ENCODE measurements at places on chromosomes 6 and 20.

DNA sequence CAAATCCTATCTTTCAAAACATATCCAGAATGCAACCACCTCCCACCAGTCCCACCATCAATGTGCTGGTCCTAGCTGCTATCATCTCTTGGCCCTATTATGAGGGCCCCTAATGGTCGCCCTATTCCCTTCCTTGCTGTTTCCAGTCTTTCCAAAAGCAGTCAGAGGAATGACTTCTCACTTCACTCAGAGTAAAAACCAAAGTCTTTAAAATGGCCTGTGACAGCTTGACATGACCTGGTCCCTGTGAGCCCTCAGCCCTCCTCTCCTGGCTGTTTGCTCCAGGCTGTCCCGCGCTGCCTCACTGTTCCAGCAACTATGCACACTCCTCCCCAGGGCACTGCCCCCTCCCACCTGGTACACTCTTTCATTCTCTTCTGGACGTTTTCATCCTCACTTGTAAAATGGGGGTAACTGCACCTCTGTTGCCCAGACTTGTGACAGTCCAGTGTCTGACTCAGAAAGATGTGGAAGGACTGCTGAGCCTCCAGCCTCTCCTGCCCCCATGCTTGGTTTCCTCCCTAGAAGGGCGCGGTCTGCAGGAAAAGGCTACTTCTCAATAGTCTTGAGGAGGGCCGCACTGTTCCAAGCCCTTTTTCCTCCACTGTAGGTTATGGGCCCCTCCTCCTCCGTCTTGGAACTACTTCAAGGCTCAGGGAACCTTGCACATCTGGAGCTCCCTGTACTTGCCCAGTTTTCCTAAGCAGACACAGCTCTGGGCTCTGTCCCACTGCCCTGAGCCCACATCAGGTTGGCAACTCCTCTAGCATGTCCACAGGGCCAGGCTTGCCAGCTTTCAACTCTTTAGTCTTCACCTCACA, 64.7 kb downstream of the MYH7B start:
- no peak for DNase-seq

GRCh38 chr6:155684416-155685196, 229.0 kb upstream of the NOX3 start:
- DNase-seq: no peak

DNA sequence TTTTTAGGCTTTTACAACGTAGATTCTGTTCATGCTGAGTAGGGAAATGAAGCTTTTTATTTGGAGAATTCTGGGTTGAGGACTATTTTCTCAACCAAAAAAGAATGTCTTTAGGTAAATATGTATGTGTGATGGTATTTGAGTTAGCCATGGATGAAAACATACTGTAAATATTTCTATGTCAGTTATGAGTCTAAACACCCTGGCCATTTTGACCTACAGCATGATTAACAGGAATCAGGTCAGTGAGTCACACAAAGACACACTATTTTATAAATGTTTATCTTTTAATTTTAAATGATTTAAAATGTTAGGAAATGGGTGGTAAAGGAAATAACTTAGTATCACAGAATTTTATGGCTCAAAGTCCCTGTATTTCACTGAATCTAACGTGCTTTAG, 851.7 kb upstream of the MAP3K7 start:
- DNase-seq: no peak

DNA sequence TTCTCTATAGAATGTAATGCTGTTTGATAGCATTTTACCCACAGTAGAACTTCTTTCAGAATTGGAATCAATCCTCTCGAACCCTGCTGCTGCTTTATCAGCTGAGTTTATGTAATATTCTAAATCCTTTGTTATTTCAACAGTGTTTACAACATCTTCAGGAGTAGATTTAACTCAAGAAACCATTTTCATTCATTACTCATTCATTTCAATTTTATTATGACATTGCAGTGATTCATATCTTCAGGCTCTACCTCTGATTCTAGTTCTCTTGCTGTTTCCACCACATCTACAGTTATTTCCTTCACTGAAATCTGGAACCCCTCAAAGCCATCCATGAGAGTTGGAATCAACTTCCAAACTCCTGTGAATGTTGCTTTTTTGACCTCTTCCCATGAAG, 93.7 kb downstream of the ZFAND3 start:
- DNase-seq: no peak

- no peak for DNase-seq
Measured at GRCh38 chr6:48613231-48613949, 502.4 kb upstream of the PTCHD4 start.

- DNase-seq: no peak
Measured at GRCh38 chr6:35173427-35174087, 32.4 kb upstream of the TCP11 start.

DNA sequence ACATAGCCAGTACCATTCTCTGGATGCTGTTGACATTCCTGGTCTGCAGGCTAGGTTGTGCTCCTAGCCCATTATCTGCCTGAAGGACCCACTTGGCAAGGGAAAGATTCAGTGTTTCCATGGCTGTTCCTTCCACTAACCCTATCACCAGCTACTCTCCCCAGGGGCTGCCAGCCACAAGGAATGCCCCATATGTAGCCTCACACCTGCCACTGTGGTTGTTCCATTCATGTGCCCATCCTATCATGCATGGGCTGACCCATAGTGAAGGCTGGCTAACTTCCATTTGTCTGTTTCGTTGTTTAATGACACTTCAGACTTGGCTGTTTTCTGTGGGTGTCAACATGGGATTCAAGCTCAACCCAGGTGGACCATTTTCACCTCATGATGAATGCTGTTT, 25.6 kb upstream of the HLA-A start:
- no peak for DNase-seq

DNA sequence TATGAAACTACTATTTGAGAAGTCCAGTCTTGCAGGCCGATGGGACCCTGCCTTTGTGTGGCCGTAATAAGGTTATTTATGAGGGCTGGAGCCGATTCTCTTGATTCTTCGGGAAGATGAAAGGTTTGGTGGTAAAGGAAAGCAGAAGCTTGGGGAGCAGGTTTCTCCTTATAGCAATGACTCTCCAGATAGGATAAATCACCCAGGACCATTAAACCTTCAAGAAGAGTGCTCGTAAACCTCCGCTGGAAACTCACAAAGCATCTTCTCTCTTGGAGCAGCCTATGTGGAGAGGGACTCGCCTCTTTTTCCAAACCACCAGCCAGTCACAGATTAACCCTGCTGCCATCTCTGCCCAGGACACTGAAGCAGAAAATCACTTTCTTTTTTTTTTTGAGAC, 69.6 kb upstream of the SALL4 start:
- no peak for DNase-seq

DNA sequence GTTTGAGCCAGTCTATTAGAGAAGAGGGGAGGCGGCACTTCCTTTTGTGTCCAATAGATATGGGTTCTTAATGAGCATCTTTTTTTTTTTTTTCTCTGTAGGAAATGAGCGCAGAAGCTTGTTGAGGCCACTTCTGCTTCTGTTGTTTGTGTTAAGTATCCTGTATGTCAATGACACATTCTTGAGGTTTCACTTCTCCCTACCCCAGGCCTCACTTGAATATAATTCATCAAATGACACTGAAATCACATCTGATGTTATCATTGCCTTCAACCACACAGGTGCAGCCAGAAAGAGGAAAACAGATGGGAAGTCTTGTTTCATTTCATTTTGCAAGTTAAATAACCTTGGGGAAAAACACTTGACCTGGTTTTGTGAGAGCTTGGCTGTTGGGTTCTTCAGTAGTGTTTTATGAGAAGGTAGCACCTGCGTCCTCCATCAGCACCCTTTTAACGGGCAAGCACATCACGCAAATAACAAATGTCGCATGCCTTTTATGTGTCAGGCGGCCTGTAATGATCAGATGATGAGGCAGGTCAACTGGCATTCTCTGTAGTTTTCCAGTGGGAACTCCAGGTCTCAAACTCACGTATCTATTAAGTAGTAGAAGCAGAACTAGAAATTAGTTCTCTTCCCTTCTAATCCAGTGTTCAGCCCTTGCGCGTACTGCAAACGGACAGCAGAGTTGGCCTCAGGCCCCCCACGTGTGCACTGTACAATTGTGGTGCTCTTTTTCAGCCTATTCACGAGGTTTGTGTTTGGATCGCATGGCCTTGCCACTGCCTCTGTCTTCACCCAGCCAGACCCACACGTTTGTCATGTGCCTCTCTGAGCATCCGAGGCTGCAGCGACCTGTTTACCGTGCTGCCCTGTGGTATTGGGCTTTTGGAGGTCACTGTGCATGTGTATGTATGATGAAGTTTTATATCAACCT, 23.5 kb downstream of the PLEKHG1 start:
- DNase-seq: no peak

DNA sequence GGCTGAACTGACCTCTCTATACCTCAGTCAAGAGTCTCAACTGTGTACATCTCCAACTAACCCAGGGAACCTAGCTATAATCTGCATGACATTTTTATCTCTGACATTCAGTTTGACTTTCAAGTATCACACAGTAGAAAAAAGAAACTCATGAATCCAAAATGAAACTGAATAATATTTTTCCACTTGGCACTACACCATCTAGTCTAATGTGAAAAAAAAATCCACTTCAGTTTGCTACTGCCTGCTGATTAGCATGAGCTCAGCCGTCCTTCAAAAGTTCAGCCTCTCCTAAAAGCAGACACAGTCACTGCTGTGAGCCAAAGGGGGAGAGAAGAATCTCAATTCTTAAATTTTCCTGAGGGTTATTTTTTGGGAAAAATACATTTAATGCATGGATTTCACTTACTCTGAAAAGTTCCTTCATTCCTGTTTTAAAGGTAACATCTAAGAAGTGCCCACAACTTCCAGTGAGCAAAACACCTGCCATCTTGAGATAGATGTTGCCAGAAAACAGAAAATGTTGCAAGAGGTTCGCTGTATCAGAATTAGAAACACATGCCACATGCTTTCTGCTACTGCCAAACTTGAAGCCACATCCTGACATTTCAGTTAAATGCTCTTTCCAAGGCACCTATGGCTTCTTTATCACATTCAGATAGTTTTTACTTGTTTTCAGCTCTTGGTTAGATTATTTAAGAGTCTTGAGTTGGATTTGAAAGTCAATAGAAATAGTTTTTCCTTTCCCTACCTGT, 95.4 kb downstream of the MKKS start:
- no peak for DNase-seq

GRCh38 chr6:18432180-18432579, 45.0 kb downstream of the RNF144B start:
- no peak for DNase-seq

DNA sequence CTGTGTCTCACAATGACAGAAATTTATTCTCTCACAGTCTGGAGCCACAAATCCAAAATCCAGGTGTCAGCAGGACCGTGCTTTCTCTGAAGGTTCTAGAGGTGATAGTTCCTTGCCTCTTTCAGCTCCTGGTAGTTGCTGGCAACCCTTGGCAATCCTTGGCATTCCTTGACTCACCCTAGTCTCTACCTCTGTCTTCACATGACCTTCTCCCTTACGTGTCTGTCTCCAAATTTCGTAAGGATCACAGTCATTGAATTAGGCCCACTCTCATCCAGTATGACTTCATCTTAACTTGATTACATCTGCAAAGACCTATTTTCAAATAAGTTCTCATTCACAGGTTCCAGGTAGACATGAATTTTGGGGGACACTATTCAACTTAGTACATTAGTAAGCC, 143.1 kb downstream of the CEP57L1 start:
- no peak for DNase-seq

DNA sequence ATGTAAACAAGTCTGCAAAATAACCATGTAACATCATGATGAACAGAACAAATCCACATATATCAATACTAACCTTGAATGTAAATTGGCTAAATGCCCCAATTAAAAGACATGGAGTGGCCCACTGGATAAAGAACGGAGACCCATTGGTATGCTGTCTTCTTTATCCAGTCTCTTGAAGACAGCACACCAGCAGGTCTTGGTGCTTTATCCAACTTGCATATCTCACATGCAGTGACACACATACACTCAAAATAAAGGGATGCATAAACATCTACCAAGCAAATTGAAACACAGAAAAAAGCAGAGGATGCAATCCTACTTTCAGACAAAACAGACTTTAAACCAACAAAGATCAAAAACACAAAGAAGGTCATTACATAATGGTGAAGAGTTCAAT, 30.3 kb upstream of the EPB41L2 start:
- DNase-seq: no peak

GRCh38 chr6:114276783-114277182, 66.0 kb downstream of the HS3ST5 start:
- DNase-seq: no peak

GRCh38 chr20:23680146-23680545, 8.7 kb downstream of the CST4 start:
- no peak for DNase-seq

- DNase-seq: no peak
Measured at GRCh38 chr20:61048302-61048701, 203.8 kb upstream of the CDH4 start.

- DNase-seq: no peak
Measured at GRCh38 chr6:155936551-155936950, 480.9 kb upstream of the NOX3 start.
